ENCODE measurements at places on chromosomes 1 and 21.

GRCh38 chr1:177800400-177801088 is 169.3 kb downstream of the SEC16B start:
- no peak for DNase-seq

DNA sequence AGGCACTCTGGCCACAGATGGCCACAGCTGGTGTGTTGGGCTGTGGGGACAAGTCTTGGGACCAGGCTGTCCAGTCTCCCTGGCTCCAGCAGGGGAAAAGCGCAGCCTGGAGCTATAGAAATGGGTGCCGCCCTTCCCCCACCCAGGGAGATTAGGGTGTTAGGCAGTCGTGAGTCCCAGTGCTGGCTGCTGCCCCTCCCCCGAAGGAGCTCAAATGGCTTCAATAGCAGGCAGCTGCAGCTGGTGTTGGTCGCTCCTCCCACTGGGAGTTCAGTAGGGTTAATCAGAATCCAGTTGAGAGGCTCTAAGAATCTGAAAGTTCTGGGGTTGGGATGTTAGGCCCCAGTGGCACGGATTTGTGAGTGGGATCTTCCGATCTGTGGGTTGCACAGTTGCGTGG is 595.6 kb upstream of the PKN2 start:
- no peak for DNase-seq

- DNase-seq = no peak
Observed at GRCh38 chr1:3780901-3781300, 8.4 kb downstream of the SMIM1 start.

DNA sequence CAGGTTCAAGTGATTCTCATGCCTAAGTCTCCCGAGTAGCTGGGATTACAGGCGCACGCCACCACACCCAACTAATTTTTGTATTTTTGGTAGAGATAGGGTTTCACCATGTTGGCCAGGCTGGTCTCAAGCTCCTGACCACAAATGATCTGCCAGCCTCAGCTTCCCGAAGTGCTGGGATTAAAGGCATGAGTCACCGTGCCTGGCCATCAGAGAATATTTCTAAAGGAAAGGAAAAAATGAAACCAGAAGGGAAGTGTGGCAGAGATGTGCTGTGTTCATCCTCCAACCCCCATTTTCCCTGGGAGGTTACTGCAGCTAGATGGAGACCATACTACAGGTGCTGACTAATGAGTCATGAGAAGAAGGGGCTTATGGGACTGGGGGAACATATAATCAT is 964.1 kb downstream of the TTLL7 start:
- DNase-seq = no peak

- no peak for DNase-seq
Observed at GRCh38 chr1:10555635-10556429, 81.1 kb downstream of the PEX14 start.

GRCh38 chr1:29682171-29682918 is 446.0 kb downstream of the PTPRU start:
- no peak for DNase-seq

GRCh38 chr1:91725989-91726721 is 159.8 kb downstream of the TGFBR3 start:
- DNase-seq = no peak

DNA sequence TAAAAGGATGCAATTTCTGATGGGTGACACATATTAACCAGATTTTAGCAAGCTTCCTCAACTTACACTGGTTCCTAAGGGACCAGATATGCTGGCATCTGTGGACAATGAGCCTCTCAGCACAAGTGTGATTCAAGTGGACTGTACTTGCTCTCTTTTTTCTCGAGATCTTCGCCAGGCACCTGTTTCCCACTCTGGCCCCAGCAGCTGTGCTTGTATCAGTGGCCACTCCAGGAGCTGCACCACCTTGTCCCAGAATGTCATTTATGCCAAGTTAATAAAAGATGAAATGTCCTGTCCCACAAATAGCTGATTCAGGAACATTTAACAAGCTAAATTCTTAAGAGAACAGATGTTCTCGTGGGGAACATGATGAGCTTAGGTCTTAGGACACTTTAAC is 14.6 kb downstream of the C1orf198 start:
- DNase-seq = no peak

- peak; percentile 6 for DNase-seq
Observed at GRCh38 chr1:179025975-179026812, 500 bp downstream of the FAM20B start.

DNA sequence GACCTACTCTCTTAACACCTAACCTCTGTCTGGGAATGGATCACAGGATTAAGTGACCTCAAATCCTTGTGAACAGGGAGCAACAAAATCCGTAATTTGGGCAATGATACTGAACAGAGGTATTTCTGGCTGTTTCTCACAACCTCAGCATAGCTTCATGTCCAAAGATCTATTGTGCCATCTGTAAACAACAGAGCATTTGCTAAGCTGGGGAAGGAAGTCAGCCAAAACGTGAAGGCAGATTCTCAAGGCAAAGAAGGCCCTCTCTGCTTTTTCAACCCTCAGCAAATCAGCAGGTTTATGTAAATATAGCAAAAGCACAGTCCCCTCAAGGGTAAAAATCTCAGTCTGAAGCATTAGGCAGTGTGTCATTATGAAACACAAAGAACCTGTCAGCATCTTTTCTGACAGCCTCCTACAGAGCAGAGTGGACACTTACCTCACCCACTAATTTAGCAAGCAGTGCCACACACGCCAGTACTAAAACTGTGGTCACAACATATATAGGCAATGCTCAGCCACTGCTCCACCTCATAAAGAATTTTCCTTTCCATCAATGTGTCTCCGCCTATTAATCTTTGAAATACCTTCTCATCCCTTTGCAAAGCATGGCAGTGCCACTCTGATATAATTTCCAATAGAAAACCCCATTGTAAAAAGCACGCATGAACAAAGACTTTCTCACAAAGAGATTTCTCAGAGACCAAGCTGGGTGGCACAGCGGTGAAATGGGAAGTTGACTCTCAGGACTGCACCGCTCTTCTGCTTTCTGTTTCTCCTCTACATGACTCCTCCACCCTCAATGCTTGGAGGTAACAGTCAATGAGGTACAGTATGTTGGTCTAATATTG is 188.0 kb downstream of the RERE start:
- peak; percentile 68 for DNase-seq

GRCh38 chr1:172394141-172394751 is 26.2 kb upstream of the C1orf105 start:
- DNase-seq = no peak

DNA sequence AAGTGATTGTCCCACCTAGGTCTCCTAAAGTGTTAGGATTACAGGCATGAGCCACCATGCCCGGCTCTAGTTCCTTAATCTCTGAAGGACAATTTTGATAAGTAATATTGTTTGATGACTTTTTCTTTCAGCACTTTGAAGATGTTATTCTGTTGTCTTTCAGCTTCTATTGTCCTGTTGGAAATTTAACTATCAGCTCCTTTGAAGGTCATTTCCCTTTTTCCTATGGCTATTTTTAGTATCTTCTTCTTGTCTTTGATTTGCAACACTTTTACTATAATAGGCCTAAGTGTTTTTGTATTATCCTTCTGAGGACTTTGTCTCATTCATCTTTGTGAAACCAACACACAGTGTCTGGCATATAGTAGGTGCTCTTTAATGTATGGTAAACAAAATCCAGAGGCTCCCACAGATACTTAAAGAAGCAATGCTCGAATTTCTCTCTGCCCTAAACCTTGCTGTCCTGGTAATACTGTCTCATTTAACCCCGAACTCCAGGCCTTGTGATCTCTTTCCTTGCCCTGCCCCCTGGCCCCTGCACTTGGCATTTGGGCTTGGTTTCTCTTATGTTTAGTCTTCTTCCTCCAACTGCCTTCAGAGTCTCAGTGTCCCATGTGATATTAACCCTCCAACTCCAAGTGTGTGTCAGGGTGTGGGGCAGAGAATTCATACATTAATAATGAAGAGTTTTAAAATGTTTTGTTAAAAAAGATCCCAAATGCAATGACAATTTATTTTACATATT is 19.0 kb upstream of the AGO1 start:
- DNase-seq = no peak

GRCh38 chr1:223319398-223319797 is 44.6 kb downstream of the SUSD4 start:
- DNase-seq = no peak

- DNase-seq = no peak
Observed at GRCh38 chr1:166145499-166145898, 21.3 kb downstream of the FAM78B start.

DNA sequence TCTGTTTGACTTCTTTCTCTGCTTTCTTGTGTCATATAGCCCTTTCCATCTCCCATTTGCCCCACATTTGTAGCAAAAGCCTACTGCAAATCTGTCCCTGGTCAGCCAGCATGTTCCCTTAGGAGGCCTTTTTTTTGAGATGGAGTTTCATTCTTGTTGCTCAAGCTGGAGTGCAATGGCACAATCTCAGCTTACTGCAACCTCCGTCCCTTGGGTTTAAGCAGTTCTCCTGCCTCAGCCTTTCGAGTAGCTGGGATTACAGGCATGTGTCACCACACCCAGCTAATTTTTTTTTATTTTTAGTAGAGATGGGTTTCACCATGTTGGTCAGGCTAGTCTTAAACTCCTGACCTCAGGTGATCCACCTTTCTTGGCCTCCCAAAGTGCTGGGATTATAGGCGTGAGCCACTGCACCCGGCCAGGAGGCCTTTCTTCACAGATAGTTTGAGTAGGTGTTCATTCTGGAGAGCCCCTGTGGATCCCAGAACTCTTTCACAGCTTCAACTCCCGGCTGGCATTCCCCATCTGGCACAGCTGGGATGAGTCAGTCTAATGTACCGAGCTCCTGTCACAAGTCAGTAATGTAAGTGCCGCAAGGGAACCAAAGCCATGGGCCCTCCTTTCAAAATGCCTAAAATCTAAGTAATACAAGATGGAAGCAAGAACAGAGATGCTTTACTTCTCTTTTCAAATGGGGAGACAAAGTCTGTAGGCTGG is 9.4 kb upstream of the NHLH1 start:
- no peak for DNase-seq

- DNase-seq = no peak
Observed at GRCh38 chr1:13829152-13829769, 129.3 kb downstream of the PRDM2 start.

GRCh38 chr1:12028248-12028647 is 8.9 kb downstream of the MIIP start:
- DNase-seq = no peak
